Activated CD4-positive, alpha-beta T cell treated with anti-CD3 and anti-CD28 coated beads for 36 hours (primary cell): ENCODE measurements at places on chromosomes 4 and X. TPM values are rescaled to one million over a fixed set of nuclear protein-coding genes. Genes with fewer than 3 reads are reported as not detected.

Gene PAGE2B
- 0.55 TPM for total RNA-seq

DNA sequence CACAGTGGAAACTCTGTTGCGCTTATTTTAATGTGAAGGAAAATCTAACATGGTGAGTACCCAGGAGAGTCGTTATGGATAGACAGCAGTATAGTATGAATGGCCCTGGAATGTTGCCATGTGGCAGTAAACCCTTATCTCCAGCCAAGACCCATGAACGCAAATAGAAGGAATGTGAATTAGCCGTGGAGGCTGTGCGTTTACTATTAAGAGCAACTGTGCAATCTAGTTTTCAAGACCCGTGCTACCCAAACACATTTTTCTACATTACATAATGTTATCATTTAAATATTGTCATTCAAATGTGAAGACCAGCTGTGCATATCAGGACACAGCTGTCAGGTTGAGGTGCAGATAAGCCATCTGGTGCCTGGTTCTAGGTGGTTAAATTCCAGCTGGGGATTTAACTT is 13.3 kb upstream of the AGA start:
- DNase-seq: no peak
- no peaks in the 10 kb centered on the region for H3K36me3 ChIP-seq
- H3K4me1 ChIP-seq: no peaks in the 10 kb centered on the region
- no peaks in the 10 kb centered on the region for H3K27me3 ChIP-seq

Gene HS6ST2
- 0.76 TPM for total RNA-seq

DNA sequence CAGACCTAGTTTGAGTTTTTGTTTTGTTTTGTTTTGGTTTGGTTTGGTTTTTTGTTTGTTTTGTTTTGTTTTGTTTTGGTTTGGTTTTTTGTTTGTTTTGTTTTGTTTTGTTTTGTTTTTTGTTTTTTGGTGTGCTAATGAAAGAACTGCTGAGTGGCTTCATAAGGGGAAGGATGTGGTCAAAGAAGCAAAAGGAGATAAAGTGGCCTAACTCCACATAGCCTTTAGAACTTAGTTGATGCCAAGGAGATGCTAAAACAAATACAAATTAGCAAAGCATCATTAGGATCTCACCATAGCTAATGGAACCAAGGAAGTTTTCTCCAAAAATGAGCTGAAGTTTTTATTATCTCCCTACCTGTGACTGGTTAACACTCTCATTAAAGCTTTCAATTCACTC is 44.6 kb upstream of the TMEM164 start:
- H3K27ac ChIP-seq: no peak overlapping the region
- no peaks in the 10 kb centered on the region for H3K36me3 ChIP-seq
- H3K4me3 ChIP-seq: no peak overlapping the region
- no peaks in the 10 kb centered on the region for H3K27me3 ChIP-seq
- H3K4me1 ChIP-seq: peaks cover 3% of the 10 kb centered on the region

Gene PCDH11X
- not detected for total RNA-seq

Gene BCLAF3
- 4.3 TPM for total RNA-seq

DNA sequence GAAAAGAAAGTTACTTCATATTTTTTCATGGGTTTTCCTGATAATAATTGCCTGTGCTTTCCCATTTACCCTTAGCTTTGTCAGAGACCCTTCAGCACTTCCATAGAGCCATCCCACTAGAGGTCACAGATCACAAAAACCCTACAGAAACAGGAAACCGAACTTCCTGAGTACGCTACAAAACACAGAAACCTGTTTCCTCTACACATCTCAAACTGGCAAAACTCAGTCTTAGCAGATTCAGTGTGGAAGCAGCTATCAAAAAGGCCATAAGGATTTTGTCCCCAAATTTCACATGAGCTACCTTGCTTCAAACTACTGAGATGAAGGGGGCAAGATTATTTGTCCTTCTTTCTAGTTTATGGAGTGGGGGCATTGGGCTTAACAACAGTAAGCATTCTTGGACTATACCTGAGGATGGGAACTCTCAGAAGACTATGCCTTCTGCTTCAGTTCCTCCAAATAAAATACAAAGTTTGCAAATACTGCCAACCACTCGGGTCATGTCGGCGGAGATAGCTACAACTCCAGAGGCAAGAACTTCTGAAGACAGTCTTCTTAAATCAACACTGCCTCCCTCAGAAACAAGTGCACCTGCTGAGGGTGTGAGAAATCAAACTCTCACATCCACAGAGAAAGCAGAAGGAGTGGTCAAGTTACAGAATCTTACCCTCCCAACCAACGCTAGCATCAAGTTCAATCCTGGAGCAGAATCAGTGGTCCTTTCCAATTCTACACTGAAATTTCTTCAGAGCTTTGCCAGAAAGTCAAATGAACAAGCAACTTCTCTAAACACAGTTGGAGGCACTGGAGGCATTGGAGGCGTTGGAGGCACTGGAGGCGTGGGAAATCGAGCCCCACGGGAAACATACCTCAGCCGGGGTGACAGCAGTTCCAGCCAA is at the start of gene MMRN1:
Gene MMRN1 (plus strand): TSS at position 206 of the 902 bp plus-strand sequence. CDS start 118 bp downstream, at position 324.
- peak within 1 kb of the TSS; percentile 86 for H3K27ac ChIP-seq
- peak within 1 kb of the TSS; percentile 58 for H3K4me3 ChIP-seq
- peak; percentile 22 for DNase-seq
- H3K36me3 ChIP-seq: no peaks in the 10 kb centered on the region
- no peaks in the 10 kb centered on the region for H3K27me3 ChIP-seq

Gene CYBB
- total RNA-seq: not detected

DNA sequence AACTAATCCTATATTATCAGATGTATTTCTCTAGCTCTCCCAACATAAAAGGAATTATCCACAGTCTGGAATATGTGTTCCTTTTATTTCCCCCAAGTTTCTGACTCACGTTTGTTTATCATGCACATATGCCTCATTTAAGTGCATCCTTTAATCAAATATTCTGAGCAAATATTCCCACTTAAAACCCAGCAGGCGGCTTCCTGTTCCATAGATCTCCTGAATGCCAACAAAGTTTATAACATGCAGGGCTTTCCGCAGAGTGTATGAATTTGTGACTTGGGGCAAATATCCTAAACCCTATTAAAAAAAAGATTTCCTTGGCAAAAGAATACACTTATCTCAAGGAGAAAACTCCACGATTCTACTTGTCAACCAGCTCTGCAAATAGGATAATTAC is 16.9 kb downstream of the GLRA2 start:
- DNase-seq: no peak
- H3K4me1 ChIP-seq: no peaks in the 10 kb centered on the region
- no peaks in the 10 kb centered on the region for H3K36me3 ChIP-seq
- no peak overlapping the region for H3K4me3 ChIP-seq

DNA sequence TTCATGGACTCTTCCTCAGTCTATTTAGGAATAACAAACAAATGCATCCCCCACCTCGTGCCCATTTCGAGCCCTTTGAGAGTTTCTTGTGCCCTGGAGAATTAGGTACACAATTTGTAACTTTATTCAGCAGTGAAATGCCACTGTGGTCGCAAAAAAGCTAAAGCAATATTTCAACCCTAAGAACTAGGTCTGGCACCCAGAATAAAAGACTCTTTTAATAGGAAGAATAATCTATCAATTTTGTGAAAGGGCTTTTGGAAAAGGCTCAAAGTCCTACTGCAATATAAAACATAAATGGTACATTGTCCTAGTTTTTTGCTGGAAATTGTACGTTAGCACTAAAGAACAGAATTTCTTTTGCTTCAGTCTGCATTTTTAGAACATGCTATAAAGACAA is 304.6 kb upstream of the TENM3 start:
- no peak overlapping the region for H3K4me3 ChIP-seq
- H3K27me3 ChIP-seq: no peaks in the 10 kb centered on the region
- no peak for DNase-seq
- no peak overlapping the region for H3K27ac ChIP-seq

Gene DNAAF6
- total RNA-seq: not detected

DNA sequence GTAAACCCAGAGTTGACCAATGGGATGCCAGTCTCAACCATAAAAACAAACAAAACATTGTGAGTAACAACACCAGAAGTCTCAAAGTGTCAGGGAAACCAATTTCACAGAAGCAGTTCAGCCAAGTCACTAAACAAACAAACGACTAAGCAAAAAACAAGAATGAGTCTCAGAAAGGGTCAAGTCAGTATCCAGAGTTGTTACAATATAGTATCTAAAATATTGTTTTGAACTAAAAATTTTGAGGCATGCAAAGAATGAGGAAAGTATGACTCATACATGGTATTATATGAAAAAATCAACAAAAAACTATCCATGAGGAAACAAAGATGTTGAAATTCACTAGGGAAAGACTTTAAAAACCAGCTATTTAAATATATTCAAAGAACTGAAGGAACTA is 70.6 kb downstream of the AR start:
- H3K27ac ChIP-seq: no peak overlapping the region
- no peak for DNase-seq
- H3K4me1 ChIP-seq: no peaks in the 10 kb centered on the region
- no peaks in the 10 kb centered on the region for H3K36me3 ChIP-seq
- H3K27me3 ChIP-seq: no peaks in the 10 kb centered on the region

DNA sequence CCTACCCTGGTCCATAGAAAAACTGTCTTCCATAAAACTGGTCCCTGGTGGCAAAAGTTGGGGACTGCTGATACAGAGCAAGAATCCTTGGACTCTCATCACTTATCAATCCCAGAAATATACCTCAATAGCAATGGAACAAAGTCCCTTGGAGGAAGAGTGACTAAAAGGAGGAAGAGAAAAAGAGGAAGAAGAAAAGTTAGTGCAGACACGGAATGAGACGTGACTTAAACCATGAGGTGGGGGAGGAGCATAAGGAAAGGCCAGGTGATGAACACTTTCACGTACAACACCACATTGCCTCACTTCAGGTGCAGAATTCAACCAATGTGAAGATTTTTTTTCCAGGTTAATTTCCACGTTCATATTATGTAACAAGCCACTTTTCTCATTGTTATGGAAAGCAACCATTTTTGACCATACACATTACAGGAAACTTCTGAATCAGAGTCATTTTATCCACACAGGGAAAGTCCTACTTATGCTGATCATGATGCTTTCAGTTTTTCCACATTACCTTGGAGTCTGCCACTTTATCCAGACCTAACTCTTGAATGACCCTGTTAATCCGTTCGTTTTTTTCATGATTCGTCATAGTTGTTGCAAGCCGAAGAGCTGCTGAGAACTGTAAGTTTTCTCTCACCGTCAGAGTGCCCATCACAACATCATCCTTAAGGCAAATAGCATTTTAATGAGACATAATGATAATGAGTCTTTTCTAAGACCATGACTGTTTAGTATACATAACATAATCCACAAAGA is 27.7 kb downstream of the ABCG2 start:
- no peak overlapping the region for H3K27ac ChIP-seq
- peaks cover 6% of the 10 kb centered on the region for H3K27me3 ChIP-seq
- H3K36me3 ChIP-seq: no peaks in the 10 kb centered on the region
- H3K4me3 ChIP-seq: no peak overlapping the region

Gene ETDA
- total RNA-seq: not detected

- no peak for DNase-seq
- no peak overlapping the region for H3K4me3 ChIP-seq
- H3K36me3 ChIP-seq: no peaks in the 10 kb centered on the region
- H3K4me1 ChIP-seq: no peaks in the 10 kb centered on the region
- H3K27ac ChIP-seq: no peak overlapping the region
- H3K27me3 ChIP-seq: no peaks in the 10 kb centered on the region
Measured at GRCh38 chr4:29553846-29554245, 1166.3 kb upstream of the PCDH7 start.

DNA sequence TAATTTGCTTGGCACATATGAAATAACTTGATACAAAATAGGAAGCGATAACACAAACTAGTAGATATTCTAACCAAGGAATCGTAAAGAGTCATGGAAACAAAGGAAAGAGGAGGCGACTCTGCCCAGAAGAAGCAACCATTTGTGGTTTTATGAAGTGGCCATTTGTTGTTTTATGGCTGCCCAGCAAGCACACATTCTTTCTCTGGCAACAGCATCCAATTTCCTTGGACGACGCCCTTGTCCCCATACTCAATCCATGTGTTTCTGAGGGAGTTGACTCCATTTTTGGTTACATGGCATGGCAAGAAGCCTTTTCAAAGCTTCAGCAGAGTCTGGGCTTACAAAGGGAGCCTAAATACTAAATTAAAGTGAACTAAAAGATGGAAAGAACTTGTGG is 295.1 kb downstream of the INPP4B start:
- peak overlapping the region; percentile 89 for H3K27ac ChIP-seq
- H3K36me3 ChIP-seq: peaks cover 12% of the 10 kb centered on the region
- H3K27me3 ChIP-seq: no peaks in the 10 kb centered on the region

Gene HERC5
- 21.1 TPM for total RNA-seq

- no peak for DNase-seq
- H3K36me3 ChIP-seq: no peaks in the 10 kb centered on the region
- peaks cover 6% of the 10 kb centered on the region for H3K4me1 ChIP-seq
- H3K4me3 ChIP-seq: no peak overlapping the region
- peaks cover 2% of the 10 kb centered on the region for H3K27me3 ChIP-seq
- no peak overlapping the region for H3K27ac ChIP-seq
Measured at GRCh38 chr4:56227301-56227835, 159.9 kb downstream of the AASDH start.

DNA sequence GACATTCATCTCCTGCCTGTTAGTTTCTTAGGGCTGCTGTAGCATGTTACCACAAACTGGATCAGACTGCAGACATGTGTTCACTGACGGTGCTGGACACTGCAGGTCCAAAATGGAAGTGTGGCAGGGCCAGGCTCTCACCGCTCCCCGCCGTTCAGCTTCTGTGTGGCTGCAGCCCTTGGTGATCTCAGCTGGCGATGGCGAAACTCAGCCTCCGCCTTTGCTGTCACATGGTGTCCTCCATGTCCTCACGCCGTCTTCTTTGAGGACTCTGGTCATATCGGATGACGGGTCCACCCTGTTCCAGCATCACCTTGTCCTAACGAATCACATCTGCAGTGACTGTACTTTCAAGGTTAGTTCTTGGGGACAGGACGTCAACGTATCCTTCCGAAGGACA is 25.9 kb upstream of the HELT start:
- DNase-seq: no peak
- H3K27ac ChIP-seq: no peak overlapping the region
- no peaks in the 10 kb centered on the region for H3K36me3 ChIP-seq
- H3K27me3 ChIP-seq: peaks cover 3% of the 10 kb centered on the region
- H3K4me1 ChIP-seq: no peaks in the 10 kb centered on the region

GRCh38 chr4:108831291-108831690 is 68.4 kb upstream of the ETNPPL start:
- no peak for DNase-seq
- H3K27me3 ChIP-seq: peaks cover 4% of the 10 kb centered on the region
- no peak overlapping the region for H3K27ac ChIP-seq
- H3K4me3 ChIP-seq: no peak overlapping the region
- no peaks in the 10 kb centered on the region for H3K36me3 ChIP-seq

Gene CD38
- 15.0 TPM for total RNA-seq

Gene MAGEC3
- not detected for total RNA-seq

GRCh38 chrX:71128166-71128833 is 9.9 kb downstream of the MED12 start:
- peaks cover 14% of the 10 kb centered on the region for H3K4me1 ChIP-seq
- DNase-seq: no peak
- H3K27me3 ChIP-seq: no peaks in the 10 kb centered on the region
- peak overlapping the region; percentile 70 for H3K27ac ChIP-seq
- H3K36me3 ChIP-seq: peaks cover 45% of the 10 kb centered on the region
- H3K4me3 ChIP-seq: no peak overlapping the region

GRCh38 chr4:81609844-81610243 is 138.1 kb upstream of the RASGEF1B start:
- no peaks in the 10 kb centered on the region for H3K36me3 ChIP-seq
- H3K27ac ChIP-seq: no peak overlapping the region
- peaks cover 6% of the 10 kb centered on the region for H3K4me1 ChIP-seq

- H3K36me3 ChIP-seq: no peaks in the 10 kb centered on the region
- H3K4me3 ChIP-seq: no peak overlapping the region
- no peak for DNase-seq
- H3K4me1 ChIP-seq: no peaks in the 10 kb centered on the region
Measured at GRCh38 chrX:111338095-111338698, 67.9 kb upstream of the CAPN6 start.

Gene SOX3
- not detected for total RNA-seq

Gene AFAP1
- total RNA-seq: 27.2 TPM

Gene IBSP
- total RNA-seq: not detected

Gene BANK1
- not detected for total RNA-seq
